ENCODE measurements at places on chromosomes 3 and 15. TPM values are rescaled to one million over a fixed set of nuclear protein-coding genes. Genes with fewer than 3 reads are reported as not detected.

DNA sequence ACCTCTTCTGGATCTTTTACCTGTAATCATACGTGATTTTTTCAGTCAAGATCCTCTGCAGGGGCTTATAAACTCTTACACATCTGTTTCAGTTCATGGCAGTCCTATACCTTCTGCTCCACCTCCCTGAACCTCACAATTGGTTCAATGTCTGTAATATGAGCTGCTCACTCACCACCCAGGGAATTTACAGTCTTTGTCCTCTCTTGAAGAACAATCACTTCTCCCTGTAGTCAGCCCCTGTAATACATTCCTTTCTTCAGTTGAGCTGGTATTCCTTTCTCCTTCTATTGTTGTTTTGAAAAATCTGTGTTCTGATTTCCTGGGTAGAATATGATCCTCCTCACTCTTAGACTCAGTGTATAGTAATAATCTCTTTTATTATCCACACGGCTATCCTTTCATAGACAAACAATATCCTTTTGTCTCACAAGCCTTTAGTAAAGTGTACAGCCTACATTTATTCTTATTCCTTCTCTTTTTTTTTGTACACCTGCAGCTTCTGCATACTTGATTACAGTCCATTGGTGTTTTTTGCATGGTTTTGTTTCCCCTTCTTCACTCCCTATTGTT lies 101.8 kb downstream of the NECTIN3 start:
- H3K4me1 ChIP-seq = no peaks in the 10 kb centered on the region
- no peak overlapping the region for H3K4me3 ChIP-seq
- no peak for DNase-seq
- no peaks in the 10 kb centered on the region for H3K36me3 ChIP-seq
- H3K27me3 ChIP-seq = no peaks in the 10 kb centered on the region

DNA sequence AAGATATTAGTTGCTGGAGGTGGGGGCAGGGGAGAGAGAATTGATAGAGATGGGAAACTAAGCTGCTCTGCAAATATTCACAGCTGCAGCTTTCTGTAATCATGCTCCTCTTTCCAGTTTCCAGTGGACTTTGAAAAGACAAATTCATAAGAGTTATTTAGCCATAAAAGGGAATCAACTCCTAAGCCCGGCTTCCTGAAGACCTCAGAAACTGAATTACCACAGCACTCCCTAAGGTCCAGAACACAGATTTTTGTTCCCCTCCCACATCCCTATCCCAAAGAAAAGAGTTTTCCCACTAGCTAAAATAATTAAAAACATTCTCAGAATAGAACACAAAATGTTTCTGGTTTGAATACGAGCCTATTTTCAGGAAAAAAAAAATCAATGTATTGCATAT lies 871.8 kb upstream of the NR2F2 start:
- H3K27me3 ChIP-seq = peaks cover 4% of the 10 kb centered on the region
- H3K27ac ChIP-seq = no peak overlapping the region
- DNase-seq = no peak
- H3K4me1 ChIP-seq = peaks cover 19% of the 10 kb centered on the region

DNA sequence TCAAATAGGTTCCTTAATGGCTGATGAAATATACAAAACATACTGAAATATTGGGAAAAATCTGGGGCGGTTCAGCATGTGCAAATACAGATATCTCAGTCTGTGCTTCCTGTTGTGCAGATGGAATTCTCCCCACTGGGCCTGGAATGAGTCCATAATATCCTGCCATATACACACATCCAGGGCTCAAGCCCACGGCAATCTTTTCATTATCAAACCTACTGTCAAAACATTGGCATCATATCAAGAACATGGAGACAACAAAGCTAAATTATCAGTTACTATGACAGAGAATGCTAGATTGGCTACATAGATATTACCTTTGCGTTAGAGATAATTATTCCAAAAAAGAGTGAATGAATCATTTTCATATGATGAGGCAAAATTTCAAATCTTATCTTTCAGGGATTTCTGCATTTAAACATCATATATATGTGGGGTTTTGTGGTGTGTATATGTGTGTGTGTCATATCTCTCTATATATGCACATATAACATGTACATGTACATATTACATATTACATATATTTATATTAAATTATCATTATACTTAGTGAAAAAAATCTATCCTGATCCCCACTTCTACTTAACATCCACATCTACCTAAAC lies 713.3 kb downstream of the GBE1 start:
- H3K27ac ChIP-seq = no peak overlapping the region
- no peak for DNase-seq
- H3K4me3 ChIP-seq = no peak overlapping the region
- no peaks in the 10 kb centered on the region for H3K27me3 ChIP-seq
- H3K36me3 ChIP-seq = no peaks in the 10 kb centered on the region

DNA sequence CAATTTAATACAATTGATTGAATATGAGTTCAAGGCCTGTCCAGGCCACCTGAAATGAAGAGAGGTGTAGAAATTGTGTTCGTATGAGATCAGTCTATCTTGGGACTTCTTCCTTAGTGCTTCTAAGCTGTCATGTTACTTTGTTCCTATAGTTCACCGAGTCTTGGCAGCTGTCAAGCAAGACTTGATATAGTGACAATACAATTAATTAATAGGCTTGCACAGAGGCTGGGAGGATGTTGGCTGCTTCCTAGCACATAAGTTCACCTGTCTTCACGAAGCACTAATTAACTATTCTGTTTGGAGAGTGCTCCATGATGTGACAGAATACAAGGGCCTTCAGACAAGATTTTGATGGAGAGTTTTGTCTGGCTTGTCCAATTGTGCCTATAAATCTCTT lies 103.7 kb upstream of the CD96 start:
- no peaks in the 10 kb centered on the region for H3K4me1 ChIP-seq
- H3K36me3 ChIP-seq = no peaks in the 10 kb centered on the region
- no peak for DNase-seq
- H3K27me3 ChIP-seq = no peaks in the 10 kb centered on the region

The NANOGP8 gene
- total RNA-seq = not detected

Measured in T-cell (primary cell).